ENCODE measurements at places on chromosomes 11 and 22.

- peak; percentile 84 for DNase-seq
These were observed 1.6 kb upstream of the BCR start for GRCh38 chr22:23178512-23179254.

DNA sequence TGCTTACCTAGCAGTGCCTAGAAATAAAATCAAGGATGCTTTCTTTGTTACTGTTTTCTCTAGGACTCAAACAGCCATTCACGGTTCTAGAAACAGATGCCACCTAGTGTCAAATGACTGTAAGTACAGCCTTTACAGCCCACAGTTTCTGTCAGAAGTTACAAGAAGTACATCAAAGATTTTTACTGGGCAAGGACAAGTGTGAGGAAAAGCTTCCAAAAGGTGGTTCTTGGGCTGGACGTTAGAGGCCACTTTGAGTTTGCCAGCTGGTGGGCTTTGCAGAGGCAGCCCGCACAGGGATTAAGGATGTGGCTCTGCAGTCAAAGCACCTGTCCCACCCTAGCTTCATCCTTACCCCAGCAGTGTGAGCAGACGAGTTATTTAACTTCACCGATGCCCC lies 6.9 kb downstream of the KMT5B start:
- DNase-seq: peak; percentile 95

DNA sequence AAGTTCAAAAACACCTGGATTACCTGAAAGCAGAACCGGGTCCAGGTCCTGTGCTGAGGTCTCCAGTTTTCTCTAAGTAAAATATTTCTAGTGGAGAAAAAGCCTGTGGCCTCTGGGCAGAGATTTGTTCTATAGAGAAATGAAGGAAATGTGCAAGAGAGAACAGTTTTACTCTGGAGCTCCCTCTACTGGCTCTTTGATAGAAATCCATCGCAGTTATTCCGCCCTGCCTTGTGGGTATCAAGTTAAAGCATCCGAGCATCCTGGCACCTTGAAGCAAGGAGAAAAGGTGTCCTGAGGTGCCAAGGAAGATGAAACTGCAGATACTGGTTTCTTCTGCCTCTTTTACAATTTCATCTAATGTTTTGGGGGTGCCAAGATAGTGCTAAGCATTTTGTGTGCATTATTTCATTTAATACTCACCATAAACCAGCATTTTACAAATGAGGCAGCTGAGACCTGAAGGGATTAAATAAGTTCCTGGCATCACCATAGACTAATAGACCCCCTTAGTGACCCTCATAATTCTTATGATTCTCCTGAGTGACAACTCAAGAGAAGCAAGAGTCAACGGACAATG lies 113.1 kb upstream of the HSD17B12 start:
- peak; percentile 70 for DNase-seq

- DNase-seq: no peak
These were observed 38.5 kb upstream of the RIC3 start for GRCh38 chr11:8207080-8208000.

- no peak for DNase-seq
These were observed 59.9 kb downstream of the MPPED1 start for GRCh38 chr22:43471606-43472135.

- peak; percentile 83 for DNase-seq
These were observed 2.7 kb downstream of the RNH1 start for GRCh38 chr11:504053-504993.

DNA sequence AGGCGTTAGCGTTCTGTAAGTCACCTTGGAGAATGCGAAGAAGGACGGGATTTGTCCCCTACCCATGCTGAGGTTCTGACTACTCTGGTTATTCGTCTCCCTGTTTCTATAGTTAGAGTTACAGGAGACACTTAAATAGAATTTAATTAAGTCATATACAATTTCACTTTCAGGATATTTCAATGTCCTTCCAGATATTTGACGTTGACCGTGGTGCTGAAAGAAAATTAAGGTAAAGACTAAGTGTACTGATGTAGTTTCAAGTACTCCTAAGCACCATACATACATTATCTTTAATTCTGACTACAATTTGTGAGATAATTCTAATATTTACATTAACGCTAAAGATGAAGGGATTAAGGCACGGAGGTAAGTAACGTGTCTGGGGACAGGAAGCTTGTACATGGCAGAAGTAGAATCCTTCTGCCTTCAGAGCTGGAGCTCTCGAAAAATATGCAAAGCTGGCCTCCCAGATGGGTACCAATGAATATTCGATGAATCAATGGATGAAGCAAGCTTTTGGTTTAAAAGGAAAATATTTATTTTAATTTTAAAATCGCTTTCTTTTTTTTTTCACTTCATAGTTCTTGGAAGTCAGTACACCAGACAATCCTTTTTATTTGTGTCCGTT lies 539 bp upstream of the SLC36A4 start:
- no peak for DNase-seq

GRCh38 chr22:50713571-50714056 lies 24.4 kb upstream of the ACR start:
- no peak for DNase-seq

DNA sequence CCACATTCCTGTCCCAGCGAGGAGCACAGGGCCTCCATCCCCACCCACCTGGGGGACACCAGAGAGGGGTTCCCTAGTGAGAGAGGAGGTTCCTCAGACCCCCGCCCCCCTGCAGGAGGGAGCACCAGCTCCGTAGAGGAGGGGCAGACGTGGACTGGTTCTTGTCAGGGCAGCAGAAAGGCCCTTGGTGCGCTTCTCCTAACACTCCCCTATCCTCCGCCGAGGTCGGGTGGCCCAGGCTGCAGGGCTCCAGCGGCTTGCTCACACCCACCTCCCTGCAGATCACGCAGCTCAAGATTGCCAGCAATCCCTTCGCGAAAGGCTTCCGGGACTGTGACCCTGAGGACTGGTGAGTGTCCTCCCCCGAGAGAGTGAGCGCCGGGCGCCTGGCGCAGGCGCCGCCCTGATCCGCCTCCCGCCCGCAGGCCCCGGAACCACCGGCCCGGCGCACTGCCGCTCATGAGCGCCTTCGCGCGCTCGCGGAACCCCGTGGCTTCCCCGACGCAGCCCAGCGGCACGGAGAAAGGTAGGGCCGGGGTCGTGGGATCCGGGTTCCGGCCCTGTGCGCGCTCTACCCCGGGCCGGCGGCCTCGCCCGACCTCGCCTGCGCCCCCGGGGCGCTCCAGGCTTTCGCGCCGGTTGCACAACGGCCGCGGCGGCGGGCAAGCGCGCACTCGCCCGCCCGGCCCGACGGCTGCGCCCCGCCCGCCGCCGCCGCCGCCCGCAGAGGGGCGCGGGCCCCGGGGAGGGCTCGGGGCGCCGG lies 5.1 kb downstream of the TBX1 start:
- peak; percentile 40 for DNase-seq

GRCh38 chr11:70078095-70078780 lies at the start of gene ANO1:
ANO1 (plus strand) TSS chr11:70078317; CDS start chr11:70078607, 290 bp downstream.
- DNase-seq: no peak

DNA sequence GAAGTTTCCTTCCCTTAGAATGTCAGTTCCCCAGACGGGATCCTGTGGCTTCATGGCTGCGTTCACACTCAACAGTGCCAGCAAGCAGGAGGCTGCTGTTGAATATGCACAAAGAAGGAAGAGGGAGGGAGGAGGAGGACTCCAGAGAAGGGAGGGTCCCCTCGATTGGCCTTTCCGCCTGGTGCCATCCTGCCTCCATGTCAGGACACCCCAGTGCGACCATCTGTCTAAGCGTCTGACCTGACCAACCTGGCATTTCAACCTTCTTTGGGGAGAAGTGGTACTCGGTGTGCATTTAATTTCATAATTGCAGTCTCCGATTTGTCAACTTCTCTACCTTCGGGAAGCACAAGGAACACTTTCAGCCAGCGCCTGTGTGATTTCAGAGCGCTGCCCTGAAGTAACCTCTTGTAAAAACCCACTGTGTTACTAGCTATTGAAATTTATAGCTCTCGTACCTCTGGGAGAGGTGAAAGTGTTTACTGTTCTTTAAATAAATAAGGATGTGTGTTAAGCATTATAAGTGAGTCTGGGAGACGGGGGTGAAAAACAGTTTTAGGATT lies 1491.9 kb downstream of the TBC1D22A start:
- no peak for DNase-seq

GRCh38 chr11:73401217-73401923 lies 25.2 kb downstream of the RELT start:
- DNase-seq: no peak

GRCh38 chr11:5690736-5691135 lies 1.1 kb downstream of the TRIM22 start:
- peak; percentile 86 for DNase-seq

DNA sequence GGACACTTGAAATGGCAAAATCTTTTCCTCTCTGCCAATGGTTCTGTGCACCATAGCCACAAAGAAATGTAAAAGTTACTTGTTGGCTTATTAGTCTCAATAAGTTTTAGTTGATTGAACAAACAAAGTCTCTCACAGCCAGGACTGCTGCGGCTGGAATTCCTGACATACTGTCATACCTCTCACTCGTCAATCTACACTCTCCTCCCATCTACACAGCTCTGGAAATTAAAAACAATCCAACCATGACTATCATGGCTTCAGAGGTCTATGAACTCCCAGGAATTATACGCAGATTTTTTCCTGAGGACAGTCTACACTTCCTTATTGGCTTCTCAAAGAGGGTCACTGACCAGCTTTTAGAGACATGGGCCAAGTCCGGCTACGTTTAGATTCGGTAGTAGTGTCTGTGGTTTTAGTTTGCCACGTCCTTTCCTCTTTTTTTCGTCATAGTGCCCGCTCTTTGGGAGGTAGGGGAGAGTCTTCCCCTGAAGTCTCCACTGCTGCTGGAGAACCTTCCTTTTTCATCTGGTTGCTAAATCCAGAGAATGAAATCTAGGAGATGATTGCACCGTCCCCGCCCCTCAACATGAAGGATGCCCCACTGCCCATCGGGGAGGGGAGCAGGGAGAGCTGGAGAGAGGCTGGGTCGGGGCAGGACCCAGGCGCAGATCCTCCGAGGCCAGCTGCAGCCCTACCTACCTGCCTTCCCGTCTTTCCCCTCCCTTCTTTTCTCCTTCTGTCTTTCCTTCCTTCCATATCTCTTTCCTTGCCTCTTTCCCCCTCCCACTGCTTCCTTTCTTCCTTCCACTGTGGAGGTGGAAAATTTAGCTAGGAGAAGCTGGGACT lies 1.0 kb upstream of the PLEKHB1 start:
- peak; percentile 56 for DNase-seq

GRCh38 chr11:32511926-32512325 lies 71.7 kb upstream of the EIF3M start:
- peak; percentile 12 for DNase-seq

- DNase-seq: no peak
These were observed 12.4 kb upstream of the DRD2 start for GRCh38 chr11:113487622-113488021.

GRCh38 chr11:59174664-59175033 lies 2.7 kb downstream of the DTX4 start:
- no peak for DNase-seq

DNA sequence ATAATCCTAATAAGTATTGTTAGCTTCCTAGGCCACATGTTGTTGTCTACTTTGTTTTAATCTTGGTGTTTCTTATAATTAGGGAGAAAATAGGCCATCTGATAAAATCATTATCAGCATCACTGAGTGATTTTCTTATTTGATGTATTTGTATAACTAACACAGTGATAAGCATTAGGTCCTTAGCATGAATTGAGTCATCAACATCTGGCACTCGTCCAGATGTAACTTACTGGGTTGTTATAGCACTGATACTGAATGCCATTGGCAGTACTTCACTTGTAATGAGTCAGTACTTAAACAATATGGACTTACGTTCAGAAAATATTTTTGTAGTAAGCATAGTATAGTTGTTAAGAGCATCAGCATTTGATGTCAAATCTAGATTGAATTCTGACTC lies 16.2 kb downstream of the API5 start:
- peak; percentile 18 for DNase-seq

All from OCI-M1 (cell line).